ENCODE measurements at places on chromosomes 6 and 20. TPM values are rescaled to one million over a fixed set of nuclear protein-coding genes. Genes with fewer than 3 reads are reported as not detected.

The ADGRB3 gene
- polyA plus RNA-seq: not detected

The HCRTR2 gene
- not detected for polyA plus RNA-seq

The MATN4 gene
- polyA plus RNA-seq: not detected

The CLPSL2 gene
- polyA plus RNA-seq: not detected

- peak; percentile 53 for DNase-seq
These were observed 805 bp upstream of the STX16 start for GRCh38 chr20:58650181-58650775.

DNA sequence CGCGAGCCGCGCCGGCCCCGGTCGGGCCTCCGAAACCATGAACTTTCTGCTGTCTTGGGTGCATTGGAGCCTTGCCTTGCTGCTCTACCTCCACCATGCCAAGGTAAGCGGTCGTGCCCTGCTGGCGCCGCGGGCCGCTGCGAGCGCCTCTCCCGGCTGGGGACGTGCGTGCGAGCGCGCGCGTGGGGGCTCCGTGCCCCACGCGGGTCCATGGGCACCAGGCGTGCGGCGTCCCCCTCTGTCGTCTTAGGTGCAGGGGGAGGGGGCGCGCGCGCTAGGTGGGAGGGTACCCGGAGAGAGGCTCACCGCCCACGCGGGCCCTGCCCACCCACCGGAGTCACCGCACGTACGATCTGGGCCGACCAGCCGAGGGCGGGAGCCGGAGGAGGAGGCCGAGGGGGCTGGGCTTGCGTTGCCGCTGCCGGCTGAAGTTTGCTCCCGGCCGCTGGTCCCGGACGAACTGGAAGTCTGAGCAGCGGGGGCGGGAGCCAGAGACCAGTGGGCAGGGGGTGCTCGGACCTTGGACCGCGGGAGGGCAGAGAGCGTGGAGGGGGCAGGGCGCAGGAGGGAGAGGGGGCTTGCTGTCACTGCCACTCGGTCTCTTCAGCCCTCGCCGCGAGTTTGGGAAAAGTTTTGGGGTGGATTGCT lies 1.3 kb downstream of the VEGFA start:
- peak; percentile 34 for DNase-seq

DNA sequence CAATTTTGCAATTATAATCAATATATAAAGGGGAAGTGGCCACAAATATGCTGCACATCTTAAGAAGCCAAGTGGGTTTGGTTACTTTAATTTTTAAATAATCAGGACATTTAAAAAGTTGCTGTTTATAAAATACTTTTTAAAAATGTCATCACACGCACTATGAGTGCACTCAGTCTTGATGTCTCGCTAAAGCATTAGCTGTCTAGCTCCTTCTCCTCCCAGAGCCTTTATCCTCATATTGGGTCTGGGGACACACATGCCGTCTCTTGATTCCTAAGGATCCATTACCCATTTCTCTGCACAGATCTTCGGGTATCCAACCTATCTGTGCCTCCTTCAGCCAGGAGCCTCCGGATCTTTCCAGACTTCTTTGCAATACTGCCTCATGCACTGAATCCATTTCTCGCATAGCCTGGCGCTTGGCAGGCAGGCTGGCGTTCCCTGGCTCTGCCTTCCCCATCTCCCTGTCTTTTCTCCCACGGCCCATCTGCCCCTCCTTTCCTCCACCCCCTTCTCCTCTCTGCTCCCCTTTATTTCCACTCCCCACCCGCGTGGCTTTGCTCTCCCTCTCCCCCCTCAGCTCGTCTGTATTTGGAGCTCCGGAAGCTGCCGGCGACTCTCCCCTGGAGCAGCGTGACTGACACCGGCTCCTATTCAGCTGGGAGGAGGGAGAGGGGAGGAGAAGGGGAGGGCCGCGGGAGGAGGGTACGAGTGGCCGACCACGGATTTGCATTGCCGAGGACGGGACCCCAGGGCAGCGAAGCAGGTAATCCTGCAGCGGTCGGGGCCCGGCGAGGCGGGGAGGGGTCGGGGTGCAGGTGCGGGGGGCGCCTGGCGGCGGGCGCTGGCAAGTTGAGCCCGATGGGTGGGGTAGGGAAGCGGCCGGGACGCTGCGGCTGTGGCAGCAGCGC lies at the start of gene CAP2:
Gene CAP2 (plus strand): TSS at position 618 of the 914 bp plus-strand sequence. CDS start 27,961 bp downstream, outside the sequence.
- DNase-seq: no peak

DNA sequence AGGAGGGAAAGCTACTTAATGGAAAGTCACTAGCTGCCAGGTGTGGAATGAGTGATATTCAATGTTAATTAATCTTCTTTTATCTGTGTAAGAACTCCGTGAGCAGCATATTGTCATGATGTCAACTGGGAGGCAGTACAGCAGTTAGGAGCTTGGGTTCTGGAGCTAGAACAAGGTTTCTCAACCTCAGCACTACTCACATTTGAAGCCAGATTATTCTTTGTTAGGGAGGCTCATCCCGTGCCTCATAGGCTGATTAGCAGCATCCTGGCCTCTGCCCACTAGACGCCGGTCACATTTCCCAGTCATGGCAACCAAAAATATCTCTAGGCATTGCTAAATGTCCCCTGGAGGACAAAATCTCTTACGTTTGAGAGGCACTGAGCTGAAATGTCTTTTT lies 41.2 kb downstream of the BCAS1 start:
- DNase-seq: no peak

GRCh38 chr6:1400126-1400850 lies 10.9 kb downstream of the FOXF2 start:
- DNase-seq: no peak

- DNase-seq: no peak
These were observed 101.5 kb upstream of the PTCHD4 start for GRCh38 chr6:48212501-48212900.

Data from naive thymus-derived CD8-positive, alpha-beta T cell (primary cell).